ENCODE measurements at places on chromosomes 13 and 19. TPM values are rescaled to one million over a fixed set of nuclear protein-coding genes. Genes with fewer than 3 reads are reported as not detected.

Gene ERICH4
- polyA plus RNA-seq: not detected

Gene ZNF442
- 0.89 TPM for polyA plus RNA-seq

Gene SELENOV
- polyA plus RNA-seq: not detected

Gene SH3GL1
- 52.7 TPM for polyA plus RNA-seq

Gene CFAP97D2
- not detected for polyA plus RNA-seq

Gene SLC6A16
- not detected for polyA plus RNA-seq

Gene ZNF180
- 1.4 TPM for polyA plus RNA-seq

Gene PSG7
- polyA plus RNA-seq: not detected

DNA sequence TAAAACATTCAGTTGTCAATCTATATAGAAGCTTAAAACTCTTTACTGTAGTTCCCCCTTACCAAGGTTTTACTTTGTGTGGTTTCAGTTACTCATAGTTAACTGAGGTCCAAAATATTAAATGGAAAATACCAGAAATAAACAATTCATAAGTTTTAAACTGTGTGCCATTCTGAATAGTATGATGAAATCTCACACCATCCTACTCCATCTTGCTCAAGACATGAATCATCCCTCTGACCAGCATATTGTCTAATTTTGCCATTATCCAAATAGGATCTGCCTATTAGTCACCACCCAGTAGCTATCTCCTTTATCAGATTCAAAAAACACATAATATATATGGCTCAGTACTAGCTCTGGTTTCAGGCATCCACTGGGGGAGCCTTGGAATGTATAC lies 22.4 kb downstream of the ZNF571 start:
- no peak for DNase-seq

DNA sequence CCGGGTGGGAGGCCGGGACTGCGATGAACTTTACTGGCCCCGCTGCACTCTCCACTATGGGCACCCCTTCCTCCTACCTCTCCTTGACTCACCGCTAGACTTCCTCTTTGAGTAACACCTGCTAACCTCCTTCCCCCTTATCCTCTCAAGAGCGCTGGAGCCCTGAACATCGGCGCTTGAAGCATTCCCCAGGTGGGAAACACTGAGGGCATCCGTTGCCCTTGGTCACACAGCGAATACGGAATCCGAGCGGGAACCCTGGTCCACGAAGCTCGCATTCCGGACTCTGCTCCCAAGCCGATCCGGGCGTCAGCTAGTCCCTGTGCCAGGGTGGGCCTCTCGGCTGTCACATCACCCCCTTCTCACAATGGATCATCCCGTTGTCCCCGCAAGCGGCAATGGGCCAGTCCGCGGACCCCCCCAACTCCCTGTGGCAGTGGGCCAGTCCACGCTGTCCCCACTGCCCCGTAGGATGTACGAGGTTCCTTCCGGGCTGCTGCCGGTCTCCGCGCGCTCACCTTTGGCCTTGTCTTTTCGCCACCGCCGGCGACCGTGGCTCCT lies 4.2 kb downstream of the LIPE start:
- peak; percentile 69 for DNase-seq

DNA sequence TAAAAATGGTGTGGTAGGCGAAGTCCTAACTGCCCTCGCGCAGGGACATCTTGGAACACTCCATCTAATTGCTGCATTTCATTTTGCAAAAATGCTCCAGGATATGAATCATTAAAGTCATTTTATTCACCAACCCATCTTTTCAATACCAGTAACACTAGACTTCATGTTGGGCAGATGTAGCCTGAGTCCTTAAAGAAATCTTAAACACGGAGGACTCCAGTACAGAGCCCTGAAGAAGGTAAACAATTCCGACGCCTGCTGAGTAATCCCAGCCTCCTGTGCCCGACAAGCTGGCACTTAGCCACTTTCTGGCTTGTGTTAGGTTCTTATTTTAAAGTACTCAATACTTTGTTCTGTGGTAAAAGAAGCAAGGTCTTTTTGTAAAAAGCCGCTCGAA lies 58.0 kb upstream of the IRS2 start:
- no peak for DNase-seq

- no peak for DNase-seq
Observed at GRCh38 chr13:110868720-110869119, 46.1 kb downstream of the ANKRD10 start.

- DNase-seq: no peak
Observed at GRCh38 chr13:94325650-94326049, 153.8 kb downstream of the DCT start.

DNA sequence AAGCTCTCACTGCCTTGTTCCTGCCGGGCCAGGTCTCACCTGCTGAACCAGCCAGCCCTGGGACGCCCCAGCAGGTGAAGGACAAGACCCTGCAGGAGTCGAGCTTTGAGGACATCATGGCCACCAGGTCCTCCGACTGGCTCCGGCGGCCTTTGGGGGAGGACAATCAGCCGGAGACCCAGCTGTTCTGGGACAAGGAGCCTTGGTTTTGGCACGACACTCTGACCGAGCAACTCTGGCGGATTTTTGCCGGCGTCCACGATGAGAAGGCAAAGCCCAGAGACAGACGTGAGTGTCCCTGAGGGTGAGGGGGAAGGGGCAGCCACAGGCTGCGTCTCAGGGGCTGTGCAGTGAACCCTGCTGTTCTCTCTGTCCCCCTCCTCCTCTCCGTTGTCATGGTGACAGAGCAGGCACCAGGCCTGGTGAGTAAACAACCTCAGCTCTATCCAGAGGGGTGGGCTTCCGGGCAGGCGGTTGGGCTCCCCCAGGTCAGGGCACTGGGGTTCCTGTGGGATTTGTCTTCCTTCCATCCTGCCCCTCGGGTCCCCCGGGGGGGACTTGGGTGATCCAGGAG lies 9.7 kb downstream of the TLE6 start:
- no peak for DNase-seq

DNA sequence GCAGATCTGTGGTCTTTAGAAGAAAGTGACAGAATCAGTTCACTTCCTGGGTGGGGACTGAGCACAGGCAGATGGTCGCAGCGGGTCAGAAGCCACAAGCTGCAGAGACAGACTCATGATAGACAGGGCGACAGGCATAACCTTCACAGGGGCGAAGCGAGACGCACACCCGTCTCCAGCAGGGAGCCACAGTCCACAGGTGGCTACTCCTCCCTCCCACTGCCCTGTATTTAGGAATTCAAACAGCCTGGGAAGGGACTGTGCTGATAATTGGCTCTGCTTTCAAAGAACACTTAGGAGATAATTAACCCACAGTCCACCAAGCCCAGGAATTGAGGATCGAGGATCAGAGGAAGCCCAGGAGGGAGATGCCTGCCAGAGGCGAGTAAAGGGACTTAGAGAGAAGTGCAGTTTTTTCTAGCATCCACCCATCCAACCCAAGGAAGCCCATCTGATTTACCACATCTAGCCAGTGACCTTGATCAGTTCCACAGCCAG lies 23.2 kb downstream of the RFX2 start:
- DNase-seq: no peak

DNA sequence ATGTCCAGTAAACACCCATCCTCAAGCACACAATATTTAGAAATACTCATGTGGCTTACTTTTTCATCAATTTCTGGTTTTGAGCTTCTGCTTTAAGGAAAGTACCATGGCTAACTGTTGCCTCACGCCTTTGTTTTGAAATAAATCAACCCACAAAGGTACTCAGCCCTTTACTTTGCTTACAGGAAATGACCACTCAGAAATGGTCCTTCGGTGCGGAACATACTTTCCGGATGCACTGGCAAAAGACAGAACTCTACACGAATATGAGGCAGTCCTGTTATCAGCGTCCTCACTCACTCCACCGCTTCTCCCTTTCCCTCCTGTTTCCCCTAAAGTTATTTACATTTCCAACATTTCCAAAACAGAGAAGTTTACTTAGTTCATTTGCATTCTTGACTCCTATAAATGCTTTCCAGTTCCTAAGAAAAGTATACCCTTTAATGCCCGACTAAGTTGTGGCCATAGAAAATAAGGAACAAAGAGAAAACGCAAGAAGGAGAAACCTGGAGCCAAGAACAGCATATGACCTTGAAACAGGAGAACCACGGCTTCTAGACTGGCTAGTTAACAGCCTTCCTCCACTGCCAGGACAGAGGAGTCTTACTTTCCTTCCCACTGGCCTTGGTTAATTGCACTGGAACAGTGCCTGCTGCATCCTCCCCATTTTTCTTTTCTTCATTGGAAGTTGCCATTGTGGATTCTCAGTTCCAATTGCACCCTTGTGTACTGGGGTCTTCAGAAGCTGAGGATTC lies 10.6 kb downstream of the FPR2 start:
- no peak for DNase-seq
